Activated T-helper 1 cell treated with anti-CD3 and anti-CD28 coated beads, Interleukin-2, amount 50 U/mL, for 16 hours (primary cell): ENCODE measurements at places on chromosomes 1 and 21.

DNA sequence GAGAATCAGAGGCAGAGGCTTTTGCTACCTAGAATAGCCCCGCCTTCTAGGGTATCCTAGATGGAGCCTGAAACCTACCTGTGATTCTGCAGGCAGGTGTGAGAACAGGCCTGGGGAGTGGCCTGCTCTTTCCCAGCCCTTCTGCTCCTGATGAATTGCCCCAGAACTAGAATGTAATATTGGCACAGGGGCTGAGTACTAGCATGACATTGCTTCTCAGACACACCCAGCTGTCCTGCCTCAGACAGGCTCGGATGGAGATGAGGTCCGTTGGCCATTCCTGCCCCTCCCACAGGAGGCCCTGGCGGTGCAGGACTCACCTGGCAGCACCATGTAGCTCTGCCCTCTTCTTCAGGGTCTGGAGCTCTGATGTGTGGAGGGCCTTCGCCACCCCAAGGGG, 237.6 kb downstream of the GRIK3 start:
- no peak for DNase-seq

- no peak for DNase-seq
Observed at GRCh38 chr1:112713466-112714312, 1.4 kb downstream of the PPM1J start.

GRCh38 chr1:230791986-230792564, 44.9 kb downstream of the CAPN9 start:
- DNase-seq, result no peak

GRCh38 chr21:29104239-29104708, 26.2 kb upstream of the MAP3K7CL start:
- no peak for DNase-seq

DNA sequence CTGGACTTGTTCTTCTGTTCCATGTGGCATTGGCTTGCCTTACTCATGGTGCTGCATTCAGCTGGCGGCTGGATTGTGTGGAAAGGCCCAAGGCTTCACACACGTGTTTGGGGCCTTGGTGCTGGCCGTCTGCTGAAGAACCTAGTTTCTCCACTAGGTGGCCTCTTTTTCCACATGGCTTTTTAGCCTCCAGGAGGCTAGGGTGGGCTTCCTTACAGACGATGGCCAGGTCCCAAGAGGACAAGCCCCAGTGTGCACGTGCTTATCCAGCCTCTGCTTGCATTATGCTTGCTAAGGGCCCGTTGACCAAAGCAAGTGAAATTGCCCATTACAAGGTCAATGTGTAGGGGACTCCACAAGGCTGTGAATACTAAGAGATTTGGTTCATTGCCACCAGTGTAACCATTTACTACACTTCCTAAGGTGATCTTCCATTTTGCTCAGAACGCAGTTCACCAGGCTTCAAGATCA, 47.5 kb upstream of the FOXO6 start:
- DNase-seq, result no peak

GRCh38 chr1:189315035-189315901, 1162.4 kb downstream of the BRINP3 start:
- no peak for DNase-seq

- no peak for DNase-seq
Observed at GRCh38 chr1:112527266-112528010, 18.7 kb downstream of the WNT2B start.

GRCh38 chr21:44047996-44048560, 36.0 kb downstream of the TRAPPC10 start:
- DNase-seq, result no peak

DNA sequence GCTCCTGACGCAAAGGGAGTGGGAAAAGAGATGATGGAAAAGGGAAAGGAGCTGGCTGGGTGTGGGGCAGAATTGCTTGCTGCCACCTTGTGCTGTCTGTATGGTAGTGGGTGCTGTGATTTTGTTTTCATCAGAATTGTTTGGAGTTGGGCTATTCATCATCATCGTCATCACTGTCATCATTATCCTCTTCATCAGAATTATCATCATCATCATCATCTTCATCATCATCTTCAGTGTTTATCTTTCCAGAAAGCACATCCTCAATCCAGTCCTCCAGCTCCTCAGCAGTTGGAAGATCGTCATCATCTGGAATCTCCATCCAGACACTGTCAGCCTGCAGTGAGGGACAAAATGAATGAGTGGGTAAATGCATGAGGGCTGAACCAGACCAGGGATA, 59.3 kb downstream of the VANGL1 start:
- DNase-seq, result no peak

- DNase-seq, result no peak
Observed at GRCh38 chr1:212238552-212238951, 46.7 kb upstream of the PPP2R5A start.

GRCh38 chr1:53553734-53554509, 94.7 kb downstream of the DMRTB1 start:
- no peak for DNase-seq

GRCh38 chr1:212413902-212414327, 771 bp downstream of the PACC1 start:
- DNase-seq, result no peak

- no peak for DNase-seq
Observed at GRCh38 chr1:33821291-33821690, 42.6 kb upstream of the HMGB4 start.

GRCh38 chr1:162136760-162137159, 67.3 kb downstream of the NOS1AP start:
- DNase-seq, result no peak
